Stimulated activated CD8-positive, alpha-beta memory T cell treated with anti-CD3 and anti-CD28 coated beads, Interleukin-4, amount 100 ng/mL, for 1 hour (primary cell): ENCODE measurements at places on chromosomes 3 and 15.
A peak's percentile ranks its signal among the peaks of the same experiment; 100 is the strongest.

DNA sequence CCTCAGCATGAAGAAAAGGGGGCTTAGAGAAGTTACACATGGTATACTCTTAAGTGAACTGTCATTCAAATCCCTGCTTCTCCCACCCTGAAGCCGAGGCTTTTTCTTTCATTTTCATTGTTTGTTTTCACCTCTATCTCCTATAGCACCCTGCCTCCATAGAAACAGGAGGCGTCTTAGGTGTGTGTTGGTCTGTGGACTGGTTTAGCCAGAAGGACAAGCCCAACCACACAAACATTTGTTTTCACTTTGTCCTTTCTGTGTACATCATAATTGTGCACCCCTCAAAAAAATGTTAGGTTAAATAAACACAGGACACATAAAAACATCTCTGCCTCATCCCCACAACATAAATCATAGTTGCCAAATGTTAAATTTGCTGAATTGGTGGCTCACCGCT lies 73.3 kb upstream of the UBE2E2 start:
- DNase-seq: no peak

GRCh38 chr3:126956361-126956760 lies 26.6 kb upstream of the PLXNA1 start:
- no peak for DNase-seq

DNA sequence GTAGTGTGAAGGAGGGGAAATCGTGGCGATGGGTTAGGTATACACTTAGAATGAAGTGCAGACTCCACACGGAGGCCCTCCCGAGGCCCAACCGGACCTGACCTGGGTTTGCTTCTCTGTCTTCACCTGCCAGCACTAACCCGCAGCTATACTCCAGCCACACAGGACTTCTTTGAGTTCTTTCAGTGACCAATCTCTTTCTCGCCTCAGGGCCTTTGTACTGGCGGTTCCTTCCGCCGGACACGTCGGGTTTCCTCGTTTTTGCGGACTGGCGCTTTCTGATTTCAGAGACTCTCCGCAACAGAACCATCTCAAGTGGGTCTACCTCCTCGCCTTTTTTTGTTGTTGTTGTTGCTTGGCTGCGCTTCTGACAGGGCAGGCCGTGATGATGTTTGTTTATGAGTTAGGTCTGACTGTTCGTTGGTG lies at the start of gene NEIL1:
Gene NEIL1, plus strand, starts transcription at position 244 of the 426 bp plus-strand sequence. CDS start 1,867 bp downstream, outside the sequence.
- DNase-seq: no peak

DNA sequence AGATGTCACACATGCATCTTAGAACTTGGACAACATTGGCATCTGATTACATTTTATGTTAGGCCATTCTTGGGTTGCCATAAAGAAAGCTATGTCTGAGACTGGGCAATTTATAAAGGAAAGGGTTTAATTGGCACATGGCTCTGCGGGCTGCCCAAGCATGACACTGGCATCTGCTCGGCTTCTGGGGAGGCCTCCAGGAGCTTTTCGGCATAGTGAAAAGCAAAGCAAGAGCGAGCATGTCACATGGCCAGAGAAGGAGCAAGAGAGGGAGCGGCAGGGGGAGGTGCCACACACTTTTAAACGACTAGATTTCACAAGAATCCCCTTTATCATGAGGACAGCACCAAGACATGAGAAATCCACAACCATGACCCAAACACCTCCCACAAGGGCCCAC lies 11.3 kb downstream of the RYR3 start:
- DNase-seq: no peak

GRCh38 chr3:158269942-158270341 lies 160.1 kb downstream of the RSRC1 start:
- DNase-seq: no peak

DNA sequence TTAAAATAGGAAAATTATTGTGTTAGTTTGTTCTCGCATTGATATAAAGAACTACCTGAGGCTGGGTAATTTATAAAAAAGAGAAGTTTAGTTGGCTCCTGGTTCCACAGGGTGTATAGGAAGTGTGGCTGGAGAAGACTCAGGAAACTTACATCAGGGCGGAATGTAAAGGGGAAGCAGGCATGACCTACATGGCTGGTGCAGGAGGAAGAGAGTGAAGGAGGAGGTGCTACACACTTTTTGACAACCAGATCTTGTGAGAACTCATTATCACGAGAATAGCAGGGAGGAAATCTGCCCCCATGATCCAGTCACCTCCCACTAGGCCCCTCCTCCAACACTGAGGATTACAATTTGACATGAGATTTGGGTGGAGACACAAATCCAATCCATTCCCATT lies 490.7 kb downstream of the RBMS3 start:
- no peak for DNase-seq

- DNase-seq: no peak
Observed at GRCh38 chr3:175778994-175779393, 919.9 kb downstream of the NAALADL2 start.

DNA sequence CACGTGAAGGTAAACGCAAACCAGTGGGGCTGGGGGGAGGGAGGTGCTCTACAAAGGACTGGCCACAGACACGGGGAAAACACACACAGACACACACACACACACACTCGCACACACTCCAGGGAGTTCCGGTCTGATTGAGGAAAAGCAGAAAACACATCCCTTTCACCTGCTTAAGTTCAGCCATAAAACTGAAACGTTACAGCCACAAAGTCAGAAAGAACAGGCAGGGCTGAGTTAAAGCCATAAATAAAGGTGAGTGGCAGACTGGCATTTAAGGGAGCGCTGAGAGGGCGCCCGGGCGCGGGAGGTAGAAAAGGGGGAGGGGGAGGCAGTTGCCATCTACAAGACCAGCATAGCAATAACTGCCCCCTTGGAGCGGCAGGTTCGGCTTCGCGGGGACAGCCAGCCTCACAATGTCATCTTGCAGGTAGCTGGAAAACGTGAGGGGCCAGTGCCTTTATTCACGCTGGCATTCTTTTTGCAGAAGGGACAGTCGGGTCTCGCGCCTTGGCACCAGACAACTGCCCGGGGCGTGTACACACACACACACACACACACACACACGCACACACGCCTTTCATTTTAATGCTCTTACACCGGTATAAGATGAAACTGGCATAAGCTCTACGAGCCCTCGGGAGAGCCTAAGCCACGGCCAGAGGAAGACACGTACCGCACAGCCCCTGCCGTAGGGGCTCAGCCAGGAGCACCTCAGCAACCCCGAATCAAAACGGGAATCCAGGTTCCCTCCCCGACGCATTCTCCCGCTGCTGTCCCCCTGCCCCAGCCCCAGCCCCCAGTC lies 866 bp downstream of the TNIK start:
- DNase-seq: peak; percentile 15

GRCh38 chr3:107634099-107634489 lies 111.3 kb downstream of the BBX start:
- no peak for DNase-seq

- DNase-seq: no peak
Observed at GRCh38 chr3:173586166-173586565, 188.6 kb downstream of the NLGN1 start.

DNA sequence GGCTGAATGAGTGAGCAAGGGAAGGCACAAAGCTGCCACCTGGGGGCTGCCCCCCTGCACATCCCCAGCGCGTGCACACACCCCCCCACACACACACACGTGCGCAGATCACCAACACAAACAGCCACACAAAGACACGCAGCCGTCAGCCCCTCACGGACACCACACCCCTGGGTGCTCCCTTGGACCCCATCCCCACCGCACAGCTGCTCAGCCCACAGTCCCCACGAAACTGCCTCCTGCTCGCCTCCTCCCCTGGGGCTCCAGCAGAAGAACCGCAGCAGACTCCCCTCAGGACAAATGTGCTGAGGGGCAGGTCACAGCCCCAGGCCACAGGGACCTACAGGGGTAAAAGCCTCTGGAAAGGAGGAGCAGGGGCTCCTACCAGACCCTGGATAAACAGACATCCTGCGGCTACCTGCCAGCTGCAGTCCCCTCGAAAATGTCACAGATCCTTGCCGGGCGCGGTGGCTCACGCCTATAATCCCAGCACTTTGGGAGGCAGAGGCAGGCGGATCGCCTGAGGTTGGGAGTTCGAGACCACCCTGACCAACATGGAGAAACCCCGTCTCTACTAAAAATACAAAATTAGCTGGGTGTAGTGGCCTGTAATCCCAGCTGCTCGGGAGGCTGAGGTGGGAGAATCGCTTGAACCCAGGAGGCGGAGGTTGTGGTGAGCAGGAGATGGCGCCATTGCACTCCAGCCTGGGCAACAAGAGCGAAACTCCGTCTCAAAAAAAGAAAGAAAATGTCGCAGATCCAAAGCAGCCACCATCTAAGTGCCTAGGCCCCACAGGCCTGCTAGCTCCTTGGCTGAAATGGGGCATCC lies 6.5 kb downstream of the TWF2 start:
- no peak for DNase-seq

- DNase-seq: no peak
Observed at GRCh38 chr3:98954791-98955604, 53.5 kb upstream of the DCBLD2 start.

DNA sequence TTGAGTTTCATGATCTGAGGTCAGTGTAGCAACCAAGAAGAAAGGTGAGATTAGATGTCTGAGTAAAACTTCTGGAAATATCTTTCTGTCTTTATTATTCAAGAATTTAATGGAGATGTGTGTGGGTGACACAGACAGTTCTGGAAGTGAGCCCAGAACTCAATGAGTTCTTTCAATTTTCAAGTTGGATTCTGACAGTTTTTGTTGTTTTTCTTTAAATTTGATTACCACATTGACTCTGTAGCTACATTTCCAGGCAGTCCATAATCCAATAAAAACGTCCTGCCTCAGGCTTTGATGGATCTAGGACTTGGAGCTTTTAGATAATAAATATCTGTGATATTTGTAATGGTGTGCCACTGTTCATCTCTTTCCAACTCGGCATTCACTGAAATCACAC lies 3.9 kb upstream of the PARP14 start:
- DNase-seq: no peak

DNA sequence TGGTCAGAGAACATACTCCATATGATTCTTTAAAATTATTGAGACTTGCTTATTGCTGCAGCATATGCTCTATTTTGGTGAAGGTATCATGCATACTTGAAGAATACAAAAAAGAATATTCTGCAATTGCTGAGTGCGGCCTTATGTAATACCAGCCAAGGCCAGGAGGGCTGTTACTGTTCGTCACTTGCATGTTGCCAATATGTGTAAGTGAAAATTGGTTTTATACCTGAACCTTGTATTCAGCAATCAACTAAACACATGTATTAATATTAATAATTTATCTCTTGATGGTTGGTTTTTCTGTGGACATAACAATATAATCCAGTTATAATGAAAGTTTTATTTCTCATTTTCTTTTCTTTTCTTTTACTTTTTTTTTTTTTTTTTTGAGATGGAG lies 13.9 kb upstream of the GABRA5 start:
- no peak for DNase-seq

DNA sequence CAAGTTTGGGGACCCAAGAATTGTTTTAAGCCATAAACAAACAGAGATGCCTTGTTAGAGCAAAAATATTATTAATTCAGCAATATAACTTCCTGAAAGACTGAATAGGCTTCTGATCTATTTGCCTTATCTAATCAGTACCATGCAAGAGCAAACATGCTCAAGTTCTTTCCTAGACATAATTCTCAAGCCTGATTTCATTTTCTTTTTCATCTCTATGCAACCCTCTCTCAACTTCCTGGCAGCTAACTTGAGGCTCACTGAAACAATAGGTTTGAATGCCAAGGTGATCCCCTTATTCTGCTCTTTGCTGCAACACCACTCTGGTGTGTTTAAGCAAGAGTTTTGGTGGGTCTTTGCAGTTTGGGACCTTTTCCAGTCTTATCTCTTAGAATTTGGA lies 230.9 kb upstream of the CD96 start:
- no peak for DNase-seq

- no peak for DNase-seq
Observed at GRCh38 chr3:99468918-99469317, 169.5 kb upstream of the COL8A1 start.

DNA sequence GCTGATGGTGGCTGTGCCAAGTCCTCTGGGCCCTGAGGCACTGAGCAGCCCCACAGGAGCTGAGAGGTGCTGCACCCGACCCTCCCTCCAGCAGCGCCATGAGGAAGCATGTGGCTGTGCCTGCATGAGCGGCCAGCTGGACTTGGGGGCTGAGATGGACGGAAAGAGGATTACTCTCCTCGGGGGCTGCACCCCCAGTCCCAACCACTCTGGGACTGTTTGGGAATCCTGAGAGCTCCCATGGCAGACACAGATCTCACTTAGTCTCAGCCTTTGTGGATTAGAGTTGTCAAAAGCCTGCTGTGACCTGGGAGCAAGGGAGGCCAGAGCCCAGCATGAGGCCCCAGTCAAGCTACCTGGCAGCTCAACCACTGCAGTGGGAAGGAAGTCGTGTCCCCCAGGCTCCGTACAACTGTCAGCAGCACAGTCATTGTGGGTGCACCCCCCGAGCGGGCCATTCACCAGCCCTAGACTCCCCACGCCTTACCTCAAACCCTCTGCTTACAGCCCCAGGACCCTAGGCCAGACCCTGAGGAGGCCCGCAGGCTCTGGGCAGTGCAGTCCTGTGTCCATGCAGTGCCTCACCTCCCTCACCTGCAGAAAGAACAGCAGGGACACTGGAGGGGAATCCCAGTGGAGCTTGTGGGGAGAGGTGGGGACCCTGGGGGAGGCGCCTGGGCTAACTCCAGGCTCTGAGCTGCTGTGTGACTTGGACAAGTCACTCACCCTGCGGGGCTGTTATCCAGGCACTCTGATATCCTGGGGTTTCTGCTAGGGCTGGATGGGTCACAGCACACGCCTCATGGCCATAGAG lies 17.1 kb downstream of the PRR23E start:
- DNase-seq: no peak

- no peak for DNase-seq
Observed at GRCh38 chr3:10249833-10250232, 1.6 kb downstream of the TATDN2 start.

GRCh38 chr15:91224755-91225380 lies 124.8 kb downstream of the SV2B start:
- no peak for DNase-seq

DNA sequence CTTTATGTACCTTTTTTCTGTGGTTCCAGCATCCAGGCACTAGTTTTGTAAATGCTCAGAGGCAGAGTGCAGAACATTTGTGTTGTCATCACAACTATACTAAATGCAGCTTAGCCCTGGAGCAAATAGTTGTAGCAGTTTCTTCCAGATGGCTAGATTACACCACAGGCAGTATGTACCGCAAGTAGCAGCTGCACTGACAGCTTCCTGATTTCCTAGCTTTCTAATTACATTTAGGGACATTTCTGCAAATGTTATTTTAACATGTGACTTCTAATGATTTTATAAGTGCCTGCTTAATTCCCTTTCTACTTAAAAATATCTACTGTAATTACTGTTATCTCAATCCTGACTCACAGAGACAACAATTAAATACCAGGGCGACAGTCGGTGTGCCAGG lies 106.5 kb downstream of the NR2E3 start:
- no peak for DNase-seq

- peak; percentile 54 for DNase-seq
Observed at GRCh38 chr3:53255775-53256703, at the start of gene TKT. Gene TKT, minus strand, starts transcription at chr3:53256022. Its CDS starts 80 bp downstream, at chr3:53255942.

DNA sequence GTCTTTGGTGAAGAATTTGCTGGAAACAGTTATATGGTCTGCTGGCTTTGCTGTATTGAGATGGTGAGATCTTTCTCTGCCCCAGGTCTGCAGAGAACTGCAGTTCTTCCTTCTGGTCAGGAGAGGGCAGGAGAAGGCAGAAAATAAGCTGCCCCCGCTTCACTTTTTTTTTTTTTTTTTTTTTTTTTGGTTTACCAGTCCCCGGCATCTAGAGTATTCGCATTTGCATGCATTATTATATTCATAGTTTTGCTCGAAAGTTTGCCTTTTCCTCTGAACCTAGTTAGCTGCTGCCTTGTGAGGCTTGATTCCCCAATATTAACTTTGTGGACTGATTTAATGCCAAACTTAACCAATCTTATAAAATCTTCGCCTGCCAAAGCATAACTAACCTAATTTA lies 10.6 kb upstream of the PARL start:
- DNase-seq: no peak

GRCh38 chr3:48271763-48272498 lies 31.0 kb downstream of the ZNF589 start:
- DNase-seq: no peak
